A549 treated with GW870086 at 1 μM for 4 hours (cell line): ENCODE measurements at places on chromosomes 4 and X. TPM values are rescaled to one million over a fixed set of nuclear protein-coding genes. Genes with fewer than 3 reads are reported as not detected.

Gene TLR3
- 0.34 to 0.48 TPM (median 0.40 TPM) in 5 replicates for total RNA-seq

Gene KIT
- not detected in 5 replicates for total RNA-seq

Gene TLR2
- 0.20 to 0.47 TPM (median 0.39 TPM) in 5 replicates for total RNA-seq

Gene OTUD6A
- not detected in 5 replicates for total RNA-seq

Gene PPP2R2C
- total RNA-seq, result 29.0 to 39.1 TPM (median 34.8 TPM) in 5 replicates

Gene TRIM2
- total RNA-seq, result 0.71 to 0.93 TPM (median 0.89 TPM) in 5 replicates

Gene GABRG1
- not detected in 5 replicates for total RNA-seq

Gene SATL1
- total RNA-seq, result not detected in 5 replicates

Gene SPIN3
- 5.2 to 7.1 TPM (median 6.2 TPM) in 5 replicates for total RNA-seq

Gene OPN1LW
- total RNA-seq, result not detected in 5 replicates

Gene CLCN5
- total RNA-seq, result 1.4 to 3.6 TPM (median 3.0 TPM) in 5 replicates

Gene ZBED1
- total RNA-seq, result 27.2 to 34.6 TPM (median 31.6 TPM) in 5 replicates

Gene SLC7A11
- 17.3 to 28.3 TPM (median 22.9 TPM) in 5 replicates for total RNA-seq

Gene DIPK2B
- total RNA-seq, result not detected in 5 replicates

Gene GLRA2
- total RNA-seq, result not detected in 5 replicates

Gene NPY2R
- total RNA-seq, result 0.03 TPM in 2 of 5 replicates, not detected in the others

Gene ARR3
- not detected in 5 replicates for total RNA-seq

Gene RNF212
- total RNA-seq, result 1.8 to 3.5 TPM (median 2.7 TPM) in 5 replicates

Gene DDIT4L
- 0.23 to 0.32 TPM (median 0.27 TPM) in 5 replicates for total RNA-seq

Gene SULT1B1
- 0.02 TPM in 2 of 5 replicates, not detected in the others for total RNA-seq

Gene CSAG1
- total RNA-seq, result 0.17 to 0.45 TPM (median 0.26 TPM) in 4 of 5 replicates, not detected in the other

Gene FRG2
- 0.08 TPM in 1 of 5 replicates, not detected in the others for total RNA-seq

Gene MAGEA10
- total RNA-seq, result 0.07 to 0.22 TPM in 2 of 5 replicates, not detected in the others

Gene FAM184B
- total RNA-seq, result 0.01 to 0.05 TPM (median 0.04 TPM) in 4 of 5 replicates, not detected in the other

Gene TLR7
- not detected in 5 replicates for total RNA-seq

Gene CTAG1A
- not detected in 5 replicates for total RNA-seq

Gene UVSSA
- 3.2 to 5.3 TPM (median 4.4 TPM) in 5 replicates for total RNA-seq

Gene CTAG1B
- total RNA-seq, result not detected in 5 replicates

Gene COX7B2
- not detected in 5 replicates for total RNA-seq

Gene SOD3
- total RNA-seq, result not detected in 5 replicates

Gene FRMPD3
- 0.07 to 0.11 TPM (median 0.10 TPM) in 5 replicates for total RNA-seq

Gene FGA
- 16.4 to 22.7 TPM (median 17.4 TPM) in 5 replicates for total RNA-seq

Gene COL4A6
- total RNA-seq, result 15.0 to 17.0 TPM (median 16.0 TPM) in 5 replicates

Gene AMOT
- total RNA-seq, result 0.01 to 0.03 TPM (median 0.01 TPM) in 3 of 5 replicates, not detected in the others

Gene GIMD1
- not detected in 5 replicates for total RNA-seq

Gene CCDC160
- total RNA-seq, result 0.12 TPM in 1 of 5 replicates, not detected in the others

Gene MAGEB17
- not detected in 5 replicates for total RNA-seq

Gene PABPC1L2B
- total RNA-seq, result not detected in 5 replicates

Gene SPATA18
- 3.4 to 5.2 TPM (median 3.8 TPM) in 5 replicates for total RNA-seq

Gene ZCCHC18
- 0.08 to 0.17 TPM (median 0.09 TPM) in 3 of 5 replicates, not detected in the others for total RNA-seq

Gene CCNB3
- total RNA-seq, result 0.23 to 1.3 TPM (median 0.56 TPM) in 5 replicates

Gene GPRIN3
- total RNA-seq, result 1.5 to 4.0 TPM (median 3.1 TPM) in 5 replicates

Gene DOK7
- 0.27 to 1.1 TPM (median 0.44 TPM) in 5 replicates for total RNA-seq

Gene PAGE4
- total RNA-seq, result not detected in 5 replicates

Gene SLC16A2
- 20.1 to 23.8 TPM (median 22.7 TPM) in 5 replicates for total RNA-seq

Gene NUP62CL
- total RNA-seq, result 14.5 to 18.5 TPM (median 15.8 TPM) in 5 replicates

Gene SORCS2
- total RNA-seq, result 2.5 to 5.0 TPM (median 4.7 TPM) in 5 replicates

Gene HSFX1
- total RNA-seq, result 0.27 to 0.53 TPM (median 0.35 TPM) in 4 of 5 replicates, not detected in the other

Gene RNF175
- not detected in 5 replicates for total RNA-seq

Gene TLR1
- total RNA-seq, result 0.19 to 0.37 TPM (median 0.30 TPM) in 4 of 5 replicates, not detected in the other

Gene LCORL
- 2.8 to 5.3 TPM (median 4.3 TPM) in 5 replicates for total RNA-seq

Gene GAGE13
- not detected in 5 replicates for total RNA-seq

Gene UGT2B15
- 0.06 to 0.17 TPM (median 0.09 TPM) in 3 of 5 replicates, not detected in the others for total RNA-seq

Gene MAP7D2
- total RNA-seq, result 5.4 to 6.5 TPM (median 5.9 TPM) in 5 replicates
